ENCODE measurements at places on chromosomes 2 and 18. TPM values are rescaled to one million over a fixed set of nuclear protein-coding genes. Genes with fewer than 3 reads are reported as not detected.

ENOSF1 gene
- 53.5 TPM for total RNA-seq

CRYBA2 gene
- not detected for total RNA-seq

RAB6C gene
- not detected for total RNA-seq

SEPTIN10 gene
- 107 TPM for total RNA-seq

WNT6 gene
- 2.0 TPM for total RNA-seq

GKN1 gene
- not detected for total RNA-seq

G6PC2 gene
- total RNA-seq: not detected

NDC80 gene
- 3.9 TPM for total RNA-seq

ATP8B1 gene
- 41.5 TPM for total RNA-seq

XRCC5 gene
- 118 TPM for total RNA-seq

KLHL14 gene
- 0.98 TPM for total RNA-seq

FBXO36 gene
- 1.7 TPM for total RNA-seq

B3GNT7 gene
- 7.1 TPM for total RNA-seq

ANKZF1 gene
- 98.7 TPM for total RNA-seq

FOSL2 gene
- 213 TPM for total RNA-seq

DSG2 gene
- 11.8 TPM for total RNA-seq

ACTG2 gene
- 413 TPM for total RNA-seq

CRACDL gene
- 6.4 TPM for total RNA-seq

MYO7B gene
- not detected for total RNA-seq

PPP1R1C gene
- total RNA-seq: not detected

TBC1D8 gene
- 72.2 TPM for total RNA-seq
